ENCODE measurements at places on chromosomes 12 and 14.

GRCh38 chr12:114401328-114402083 lies 4.4 kb downstream of the TBX5 start:
- DNase-seq, result no peak

DNA sequence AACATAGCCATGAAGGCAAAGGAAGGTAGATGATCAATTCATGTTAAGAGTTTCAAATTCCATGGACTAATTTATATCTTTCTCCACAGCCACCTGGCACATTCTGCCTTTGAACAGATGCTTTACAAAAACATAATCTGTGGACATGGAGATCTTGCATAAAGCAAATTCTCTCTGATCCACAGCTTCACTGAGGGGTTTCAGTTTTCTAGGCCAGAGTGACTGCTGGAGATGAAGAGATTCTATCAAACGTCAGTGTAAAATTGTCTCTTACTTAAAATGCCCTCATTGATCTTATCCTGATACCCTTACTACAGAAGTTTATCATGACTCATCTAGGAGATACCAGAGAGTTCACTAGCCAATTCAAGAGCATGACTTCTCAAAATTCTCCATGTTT lies 291.6 kb downstream of the DAD1 start:
- no peak for DNase-seq

GRCh38 chr14:92459030-92459949 lies 54.3 kb upstream of the RIN3 start:
- DNase-seq, result no peak

DNA sequence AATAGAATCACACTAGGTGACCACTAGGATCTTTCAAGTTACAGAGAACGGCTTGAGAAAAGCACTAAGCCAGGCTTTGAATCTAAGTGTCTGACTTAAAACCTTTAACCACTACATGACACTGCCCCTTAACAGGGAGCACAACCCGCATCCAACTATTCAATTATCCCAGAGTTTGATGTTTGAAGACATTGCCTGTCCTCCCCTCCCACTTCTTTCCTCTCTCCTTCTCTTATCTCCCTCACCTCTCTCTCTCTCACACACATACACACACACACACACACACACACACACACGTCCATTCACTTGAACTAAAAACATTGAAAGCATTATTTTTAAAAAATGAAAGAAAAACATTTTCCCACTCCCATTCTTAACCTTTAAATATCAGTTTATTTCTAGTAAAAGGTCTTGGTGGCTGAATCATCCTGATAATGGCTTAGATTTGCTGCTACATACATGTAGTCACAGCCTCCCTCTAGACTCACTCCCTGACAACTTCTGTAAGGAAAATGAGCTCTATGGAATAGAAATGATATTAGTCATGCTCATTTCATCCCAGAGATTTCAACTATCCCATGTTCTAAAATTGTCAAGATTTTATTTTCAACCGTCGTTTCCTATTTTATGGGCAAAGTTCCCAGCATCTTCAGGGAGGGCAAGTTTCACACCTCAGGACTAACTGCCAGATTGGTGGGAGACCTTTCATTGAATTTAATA lies 53.5 kb upstream of the RAP1B start:
- no peak for DNase-seq

DNA sequence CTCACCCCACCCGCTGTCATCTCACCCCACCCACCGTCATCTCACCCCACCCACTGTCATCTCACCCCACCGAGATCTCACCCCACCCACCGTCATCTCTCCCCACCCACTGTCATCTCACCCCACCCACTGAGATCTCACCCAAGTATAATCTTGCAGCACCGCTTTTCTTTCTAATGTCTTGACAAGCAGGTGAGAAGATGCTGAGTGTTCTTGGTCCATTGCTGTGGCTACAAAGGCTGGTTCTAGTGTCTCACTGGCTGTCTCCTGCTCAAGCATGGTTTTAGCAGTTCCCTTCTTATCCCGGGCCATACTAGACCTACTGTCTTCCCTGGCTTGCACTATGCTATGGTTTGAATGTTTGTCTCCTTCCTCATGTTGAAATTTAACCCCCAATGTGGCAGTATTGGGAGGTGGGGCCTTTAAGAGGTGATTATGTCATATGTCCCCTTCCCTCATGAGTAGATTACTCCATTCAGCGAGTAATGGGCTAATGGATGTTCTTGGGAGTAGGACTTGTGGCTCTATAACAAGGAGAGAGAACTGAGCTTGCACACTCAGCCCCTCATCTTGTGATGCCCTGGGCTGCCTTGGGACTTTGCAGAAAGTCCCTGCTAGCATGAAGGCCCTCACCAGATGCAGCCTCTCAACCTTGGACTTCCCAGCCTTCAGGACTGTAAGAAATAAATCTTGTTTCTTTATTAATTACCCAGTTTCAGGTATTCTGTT lies 47.7 kb upstream of the PPP2R5C start:
- no peak for DNase-seq

DNA sequence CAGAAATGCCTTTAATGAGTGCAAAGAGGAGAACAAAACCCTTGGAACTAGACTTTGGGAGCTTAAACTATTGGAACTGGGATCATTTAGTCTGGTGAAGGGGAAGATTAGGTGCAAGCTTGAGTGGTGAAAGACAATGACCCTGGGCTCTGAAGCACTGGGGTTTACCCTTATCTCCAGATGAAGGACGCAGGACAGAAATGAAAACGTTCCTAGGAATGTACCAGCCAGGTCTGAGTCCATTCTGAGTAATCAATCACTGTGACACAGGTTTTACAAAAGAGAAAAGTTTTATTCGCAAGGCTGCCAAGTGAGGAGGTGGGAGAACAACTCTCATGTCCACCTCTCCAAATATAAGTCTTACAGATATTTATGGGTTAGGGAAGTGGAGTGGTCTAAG lies 249.1 kb downstream of the LRIG3 start:
- no peak for DNase-seq
